ENCODE measurements at places on chromosomes 2 and 18.

- DNase-seq, result no peak
These were observed 50.8 kb upstream of the MYCN start for GRCh38 chr2:15889442-15890123.

DNA sequence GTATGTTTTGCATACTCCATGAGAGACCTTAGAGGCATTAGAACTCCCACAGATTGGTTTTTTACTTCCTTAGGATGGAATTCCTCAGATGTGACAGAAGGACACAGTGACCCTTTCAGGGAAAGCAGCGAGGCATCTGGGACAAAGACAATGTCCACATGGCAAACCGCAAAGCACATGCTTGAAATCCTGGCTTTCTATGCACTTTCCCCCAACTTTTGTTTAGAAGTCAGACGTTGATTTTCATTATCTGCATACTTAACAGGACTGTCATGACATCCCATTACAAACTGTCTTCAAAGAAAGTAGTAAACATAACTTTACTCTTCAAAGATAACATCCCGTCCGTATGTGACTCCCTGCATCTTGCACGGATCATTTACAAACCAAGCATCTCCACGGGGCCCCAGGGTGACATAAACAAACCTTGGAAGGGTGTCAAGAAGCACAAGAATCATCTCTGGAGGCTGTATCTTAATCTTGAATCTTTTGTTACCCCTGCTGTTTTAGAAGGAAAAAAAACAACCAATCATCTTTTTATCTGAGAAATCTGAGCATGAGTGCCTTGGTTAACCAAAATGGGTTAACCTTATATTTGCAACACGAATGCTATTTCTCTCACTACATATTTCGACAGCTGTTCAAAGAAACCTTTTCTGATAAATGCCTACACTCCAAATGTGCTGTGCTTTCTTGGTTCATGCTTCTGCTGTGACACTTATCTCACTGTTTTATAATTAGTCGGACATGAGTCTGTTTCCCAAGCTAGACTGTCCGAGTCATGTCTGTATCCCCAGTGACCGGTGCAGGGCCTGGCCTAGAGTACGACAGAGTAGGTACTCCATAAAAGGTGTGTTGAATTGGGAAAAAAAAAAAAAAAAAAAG, 90.8 kb downstream of the CCBE1 start:
- DNase-seq, result no peak

GRCh38 chr2:111042261-111042660, 78.5 kb upstream of the BCL2L11 start:
- no peak for DNase-seq

DNA sequence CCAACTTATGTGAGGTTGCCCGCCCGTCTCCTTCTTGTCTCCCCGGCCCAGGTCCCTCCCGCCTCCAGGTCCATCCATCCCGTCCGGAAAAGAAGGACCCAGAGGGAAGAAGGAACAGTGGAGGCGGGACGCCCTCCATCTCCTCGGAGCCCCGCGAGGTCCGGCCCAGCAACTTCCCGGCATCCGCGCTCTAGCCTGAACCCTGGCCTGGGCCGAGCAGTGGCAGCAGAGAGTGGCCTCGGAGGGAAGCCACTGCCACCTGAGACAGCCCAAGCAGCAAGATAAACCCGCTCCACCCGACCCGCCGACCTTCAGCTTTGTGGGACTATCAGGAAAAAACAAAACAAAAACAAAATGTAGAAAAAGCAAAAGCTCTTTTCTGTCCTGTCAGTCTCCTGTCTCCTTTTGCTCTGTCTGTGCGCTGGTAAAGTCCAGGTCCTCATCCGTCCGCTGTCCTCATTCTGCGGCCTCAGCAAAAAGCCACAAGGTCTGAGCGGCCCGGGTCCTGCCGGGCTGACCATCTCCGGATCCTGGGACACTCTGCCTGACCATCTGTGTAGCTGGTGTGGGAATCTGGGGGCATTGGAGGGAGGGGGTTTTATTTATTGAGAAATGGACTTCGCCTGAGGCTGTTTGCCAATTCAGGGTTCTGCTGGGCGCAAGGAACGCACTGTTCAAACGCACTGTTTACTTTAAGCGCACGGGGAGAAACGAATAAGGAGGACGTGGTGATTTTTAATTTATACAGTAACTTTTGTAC, 3.1 kb downstream of the DLX1 start:
- DNase-seq, result no peak

DNA sequence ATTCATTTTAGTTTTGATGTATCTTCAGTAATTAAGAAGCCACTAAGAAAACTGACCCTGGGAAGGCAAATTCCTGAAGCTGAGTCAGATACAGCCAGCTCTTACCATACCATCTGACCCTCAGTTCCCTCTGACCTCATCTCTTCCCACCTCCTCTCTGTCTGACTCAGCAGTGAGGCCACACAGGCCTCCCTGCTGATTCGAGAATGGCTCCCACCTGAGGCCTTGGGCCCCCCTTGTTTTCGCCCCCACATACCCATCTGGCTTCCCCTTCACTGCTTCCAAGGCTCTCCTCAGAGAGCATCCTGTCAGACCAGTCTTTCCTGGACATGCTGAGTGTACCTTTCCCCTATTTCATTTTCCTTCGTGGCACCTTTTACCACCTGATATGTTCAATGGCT, 71.0 kb upstream of the CYP1B1 start:
- DNase-seq, result no peak

- no peak for DNase-seq
These were observed 75.0 kb downstream of the TMEM247 start for GRCh38 chr2:46554397-46554796.

DNA sequence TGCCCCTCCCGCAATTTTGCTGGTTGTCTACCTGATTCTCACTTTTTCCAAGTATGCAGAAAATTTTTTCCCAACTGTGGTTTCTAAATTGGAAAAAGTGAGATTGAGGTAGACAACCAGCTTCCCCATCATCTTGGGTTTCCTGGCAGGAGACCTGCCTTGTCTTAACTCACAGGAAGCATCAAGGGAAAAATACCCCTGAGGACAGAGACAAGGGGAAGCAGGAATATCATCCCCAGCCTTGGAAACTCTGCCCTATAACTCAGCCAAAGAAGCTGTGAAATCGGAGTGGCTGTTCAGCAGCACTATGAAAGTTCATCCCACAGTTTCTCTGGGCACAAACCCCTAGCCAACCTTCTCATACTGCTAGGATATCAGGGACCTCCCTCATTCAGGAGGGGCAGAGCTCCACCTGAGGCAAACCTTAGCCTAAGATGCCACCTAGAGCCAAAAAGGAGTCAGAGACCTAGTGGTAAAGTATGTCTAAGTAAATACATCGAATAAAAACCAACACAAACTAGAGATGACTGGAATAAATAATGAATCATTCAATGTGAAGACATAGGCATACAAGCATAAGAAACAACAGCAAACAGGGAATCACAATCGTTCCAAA, 68.2 kb downstream of the ZSWIM2 start:
- DNase-seq, result no peak
